ENCODE measurements at places on chromosomes 3 and 15.

- no peak for DNase-seq
Observed at GRCh38 chr15:57287123-57287521, 89.2 kb upstream of the CGNL1 start.

- no peak for DNase-seq
Observed at GRCh38 chr3:10119376-10119775, 3.9 kb downstream of the BRK1 start.

- DNase-seq: peak; percentile 60
Observed at GRCh38 chr15:91853511-91853947, at the start of gene SLCO3A1. Gene SLCO3A1 (plus strand): TSS chr15:91853708.

- no peak for DNase-seq
Observed at GRCh38 chr3:119781330-119782198, at the start of gene NR1I2. Gene NR1I2 (plus strand): TSS chr3:119782101.

- no peak for DNase-seq
Observed at GRCh38 chr15:68410466-68411342, 21.3 kb downstream of the ITGA11 start.

DNA sequence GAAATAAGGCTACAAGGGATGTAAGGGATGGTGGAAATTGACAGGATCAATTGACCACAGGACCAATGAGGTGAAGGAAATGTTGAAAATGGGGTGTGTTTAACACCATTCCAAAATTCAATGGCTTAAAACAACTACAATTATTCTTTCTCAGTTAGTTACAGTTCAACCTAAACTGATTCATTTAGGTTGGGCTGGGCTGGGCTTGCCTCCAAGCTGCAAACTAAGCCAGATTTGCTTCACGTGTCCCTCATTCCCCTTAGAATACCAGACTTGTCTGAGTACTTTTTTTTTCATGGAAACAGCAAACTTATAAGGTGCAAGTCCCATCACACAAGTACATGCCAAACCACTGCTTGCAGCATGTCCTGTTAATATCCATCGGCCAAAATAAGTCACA lies 280.1 kb downstream of the NEK10 start:
- no peak for DNase-seq

DNA sequence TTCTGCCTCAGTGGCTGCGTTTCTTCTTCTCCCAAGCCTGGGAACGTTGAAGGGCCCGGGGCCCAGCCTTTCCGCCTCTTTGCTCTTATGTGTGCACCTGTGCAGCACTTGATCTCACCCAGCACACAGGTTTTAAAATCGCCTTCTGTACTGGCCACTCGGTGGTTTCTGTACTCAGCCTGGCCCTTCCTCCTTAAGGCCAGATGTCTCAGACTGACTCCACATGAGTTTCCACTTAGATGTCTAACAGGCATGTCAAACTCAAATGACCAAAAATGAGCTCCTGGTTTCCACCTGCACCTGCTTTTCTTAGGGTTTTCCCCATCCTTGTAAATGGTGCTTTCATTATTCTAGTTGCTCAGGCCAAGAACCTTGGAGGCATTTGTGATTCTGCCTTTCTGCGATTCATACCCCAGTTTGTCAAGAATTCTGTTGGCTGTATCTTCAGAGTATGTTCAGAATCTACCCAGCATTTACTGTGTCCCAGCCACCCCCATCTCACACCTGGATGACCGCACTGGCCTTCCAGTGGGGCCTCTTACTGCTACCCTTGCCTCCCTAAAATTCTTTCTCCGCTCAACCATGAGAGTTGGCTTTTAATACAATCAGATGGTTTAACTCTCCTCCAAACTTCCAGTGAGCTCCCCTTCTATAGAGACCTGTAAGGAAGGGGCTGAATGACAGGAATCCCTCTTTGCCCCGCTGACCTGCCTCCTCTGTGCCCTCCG lies 2.2 kb upstream of the TRAK1 start:
- no peak for DNase-seq

DNA sequence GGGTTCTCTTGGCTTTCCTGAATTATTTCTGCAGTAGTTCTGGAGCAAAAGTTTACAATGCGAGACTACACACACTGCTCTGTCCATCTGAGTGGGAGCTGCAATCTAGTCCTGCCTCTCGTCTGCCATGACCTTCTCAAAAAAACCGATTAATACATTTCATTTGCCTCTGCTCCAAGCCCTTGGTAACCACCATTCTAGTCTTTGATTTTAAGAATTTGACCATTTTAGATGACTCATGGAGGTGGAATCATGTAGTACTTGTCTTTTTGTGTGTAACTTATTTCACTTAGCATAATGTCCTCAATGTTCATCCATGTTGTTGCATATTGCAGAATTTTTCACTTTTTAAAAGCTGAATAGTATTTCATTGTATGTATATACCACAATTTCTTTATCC lies 356.9 kb downstream of the SV2B start:
- no peak for DNase-seq

DNA sequence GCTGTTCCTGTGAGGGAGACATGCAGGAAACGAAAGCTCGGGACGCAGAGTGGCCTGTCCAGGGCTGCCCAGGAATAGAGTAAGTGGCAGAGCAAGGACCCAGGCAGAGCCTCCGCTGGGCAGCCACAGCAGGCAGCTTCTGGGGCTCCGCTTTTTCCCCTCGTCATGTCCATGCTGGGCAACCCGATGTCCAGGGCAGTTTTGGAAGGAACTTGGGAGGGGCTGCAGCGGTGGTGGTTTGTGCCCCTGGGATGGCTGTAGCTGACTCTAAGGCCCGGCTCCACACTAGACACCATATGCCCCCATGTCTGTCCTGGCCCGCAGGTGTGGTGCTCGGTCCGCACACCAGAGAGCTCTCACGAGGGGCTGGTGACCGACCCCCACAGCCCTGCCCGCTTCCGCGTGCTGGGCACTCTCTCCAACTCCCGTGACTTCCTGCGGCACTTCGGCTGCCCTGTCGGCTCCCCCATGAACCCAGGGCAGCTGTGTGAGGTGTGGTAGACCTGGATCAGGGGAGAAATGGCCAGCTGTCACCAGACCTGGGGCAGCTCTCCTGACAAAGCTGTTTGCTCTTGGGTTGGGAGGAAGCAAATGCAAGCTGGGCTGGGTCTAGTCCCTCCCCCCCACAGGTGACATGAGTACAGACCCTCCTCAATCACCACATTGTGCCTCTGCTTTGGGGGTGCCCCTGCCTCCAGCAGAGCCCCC lies 7.1 kb upstream of the PSMD2 start:
- no peak for DNase-seq
